ENCODE measurements at places on chromosomes 1 and 21.

GRCh38 chr21:32508558-32508957, 76.8 kb downstream of the TCP10L start:
- no peak for DNase-seq

DNA sequence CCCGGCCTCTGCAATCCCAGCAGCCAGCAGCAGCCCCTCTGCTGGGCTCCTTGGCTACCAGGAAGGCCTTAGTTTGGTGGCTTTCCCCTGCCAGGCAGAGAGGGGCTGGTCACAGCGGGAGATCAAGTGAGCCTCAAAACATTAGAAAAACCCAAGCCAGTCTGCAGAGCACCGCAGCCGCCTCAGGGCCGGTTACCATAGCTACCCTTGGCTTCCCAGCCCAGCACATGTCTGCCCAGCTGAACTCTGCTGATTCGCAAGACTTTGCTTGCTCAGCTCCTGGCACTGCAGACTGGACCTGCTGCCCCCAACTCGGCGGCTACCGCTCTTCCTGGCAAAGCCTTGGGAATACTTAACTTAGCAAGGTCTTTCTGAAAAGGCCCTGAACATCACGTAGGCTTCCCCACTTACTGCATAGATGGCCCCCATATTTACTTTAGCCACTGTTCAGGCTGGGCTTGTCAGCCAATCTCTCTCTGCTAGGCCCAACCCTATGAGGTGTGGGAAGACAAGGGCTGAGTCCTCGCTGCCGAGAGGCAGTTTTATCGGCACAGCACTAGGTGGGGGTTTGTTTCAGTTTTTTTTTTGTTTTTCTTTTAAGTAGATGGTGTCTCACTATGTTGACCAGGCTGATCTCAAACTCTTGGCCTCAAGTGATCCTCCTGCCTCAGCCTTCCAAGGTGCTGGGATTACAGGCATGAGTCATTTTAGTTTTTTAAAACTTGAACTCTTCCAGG, 28.6 kb upstream of the PLEKHG5 start:
- no peak for DNase-seq

DNA sequence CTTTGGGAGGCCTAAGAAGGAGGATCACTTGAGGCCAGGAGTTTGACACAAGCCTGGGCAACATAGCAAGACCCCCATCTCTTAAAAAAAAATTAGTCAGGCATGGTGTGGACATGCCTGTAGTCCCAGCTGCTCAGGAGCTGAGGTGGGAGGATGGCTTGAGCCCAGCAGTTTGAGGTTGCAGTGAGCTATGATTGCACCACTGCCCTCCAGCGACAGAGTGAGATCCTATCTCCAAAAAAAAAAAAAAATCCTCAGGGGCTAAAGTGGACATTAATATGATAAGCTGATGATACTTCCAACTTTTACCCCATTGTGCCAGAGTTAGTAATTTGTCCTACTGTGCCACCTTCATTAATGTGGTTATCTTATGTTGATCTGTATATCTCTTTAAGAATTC, 327.8 kb upstream of the FMN2 start:
- DNase-seq = no peak

- peak; percentile 42 for DNase-seq
These were observed at the start of gene CROCC for GRCh38 chr1:16921391-16922185. TSS of gene CROCC (plus strand) at chr1:16921931. CDS start at chr1:16922019, 88 bp downstream.

GRCh38 chr1:235999259-235999925, 65.5 kb downstream of the NID1 start:
- DNase-seq = peak; percentile 71

DNA sequence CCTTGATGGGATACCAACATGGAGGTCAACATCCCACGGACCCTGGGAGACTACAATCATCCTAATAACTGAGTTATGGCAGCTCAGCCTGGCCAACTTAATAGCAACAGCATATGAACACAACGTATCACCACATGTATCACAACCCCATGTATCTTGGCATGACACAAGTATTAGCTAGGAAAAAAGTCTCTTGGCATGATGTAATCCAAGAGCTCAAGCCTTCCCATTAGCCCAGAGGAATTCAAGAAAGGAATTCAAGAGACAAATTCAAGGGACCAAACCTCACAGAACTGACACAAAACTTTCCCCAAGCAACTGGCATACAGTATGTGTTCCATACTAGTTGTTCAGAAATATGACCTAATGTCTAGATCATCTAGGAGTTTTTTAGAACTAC, 100.9 kb upstream of the HMGB4 start:
- DNase-seq = no peak

DNA sequence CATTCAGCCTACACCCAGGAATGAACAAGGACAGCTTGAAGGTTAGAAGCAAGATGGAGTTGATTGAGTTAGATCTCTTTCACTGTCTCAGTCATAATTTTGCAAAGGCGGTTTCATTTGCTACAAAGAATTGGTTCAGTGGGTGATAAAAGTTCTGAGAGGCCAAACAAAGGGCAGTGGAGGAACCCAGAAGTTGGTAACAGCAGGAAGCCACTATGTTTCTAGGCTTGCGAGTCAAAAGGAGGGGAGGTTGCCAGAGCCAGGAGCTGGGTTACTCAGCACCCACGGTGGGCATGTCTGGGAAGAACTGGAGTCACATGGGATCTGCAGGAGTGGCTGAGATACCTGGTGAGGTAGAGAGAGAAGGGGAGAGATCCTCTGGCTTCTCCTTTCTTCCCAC, 64.2 kb upstream of the MRPS6 start:
- no peak for DNase-seq
